Activated CD4-positive, alpha-beta T cell treated with anti-CD3 and anti-CD28 coated beads, Interleukin-2, amount 50 U/mL, for 48 hours (primary cell): ENCODE measurements at places on chromosomes 5 and 9.

- DNase-seq = no peak
These were observed at the start of gene C9orf152 for GRCh38 chr9:110208031-110208430. Gene C9orf152, minus strand, starts transcription at chr9:110208159. Its CDS starts 580 bp downstream, at chr9:110207579.

GRCh38 chr5:75510417-75510835 is 1.0 kb downstream of the CERT1 start:
- no peak for DNase-seq

GRCh38 chr5:107673368-107674136 is 2.8 kb upstream of the EFNA5 start:
- peak; percentile 83 for DNase-seq

DNA sequence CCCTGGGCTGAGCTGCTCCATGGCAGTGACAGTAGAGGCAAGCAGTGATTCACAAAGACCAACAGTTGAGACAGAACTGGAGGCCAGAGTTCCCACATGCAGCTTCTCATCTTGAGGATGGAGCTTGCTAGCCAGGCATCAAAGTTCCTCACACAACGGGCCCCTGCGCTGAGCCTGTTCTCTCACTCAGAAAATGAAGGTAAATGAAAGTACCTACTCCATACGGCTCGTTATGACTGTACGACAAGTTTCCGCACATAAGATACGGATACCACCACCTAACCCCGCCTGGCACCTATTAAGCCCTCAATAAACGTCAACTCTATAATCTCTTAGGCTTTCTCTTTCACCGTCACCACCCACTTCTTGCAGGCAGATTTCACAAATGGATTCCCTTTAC is 12.9 kb downstream of the NOL6 start:
- no peak for DNase-seq

DNA sequence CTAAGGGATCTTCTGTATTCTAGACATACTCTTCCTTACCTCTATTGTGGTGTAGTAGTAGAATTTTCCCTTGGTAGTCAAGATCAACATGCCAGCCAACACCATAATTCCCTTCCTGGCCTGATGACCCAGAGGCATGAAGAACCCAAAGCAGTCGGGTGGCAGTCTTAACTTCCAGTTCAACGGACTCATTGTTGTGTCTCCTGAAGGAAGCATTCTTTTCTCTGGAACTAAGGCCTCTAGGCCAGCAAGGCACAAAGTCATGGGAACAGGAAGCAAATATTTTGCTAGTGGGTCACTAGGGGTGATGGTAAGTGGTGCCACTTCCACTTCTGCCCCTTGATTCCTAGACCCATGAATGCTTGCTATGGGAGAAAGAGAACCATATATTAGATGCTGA is 55.2 kb upstream of the DAPK1 start:
- DNase-seq = no peak

DNA sequence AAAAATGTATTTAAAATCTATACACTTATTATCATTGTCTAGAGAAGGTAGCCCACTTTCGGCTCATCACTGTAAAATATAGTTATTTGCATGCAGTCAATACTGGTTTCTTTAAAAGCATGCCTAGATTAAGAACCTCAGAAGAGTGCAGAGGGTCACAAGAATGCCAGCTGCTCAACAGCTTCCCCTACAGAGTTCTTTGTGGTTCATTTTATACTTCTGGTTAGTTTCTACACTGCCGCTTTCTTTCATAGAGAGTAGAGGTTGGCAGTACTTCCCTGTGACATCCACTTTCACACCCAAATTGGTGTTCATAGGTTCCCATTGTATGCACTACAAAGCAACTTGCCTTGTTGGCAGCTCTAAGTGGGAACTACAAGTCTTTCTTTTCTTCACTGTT is 137.3 kb downstream of the KIAA0825 start:
- DNase-seq = no peak

- DNase-seq = no peak
These were observed 82.5 kb upstream of the UBTD2 start for GRCh38 chr5:172365948-172366608.

- no peak for DNase-seq
These were observed 167.3 kb upstream of the IRX1 start for GRCh38 chr5:3428334-3428733.
